Cortex of kidney (tissue), 1 donor: ENCODE measurements at places on chromosomes 7 and 10.

- DNase-seq: no peak
Observed at GRCh38 chr7:127692200-127692599, 40.2 kb downstream of the SND1 start.

- DNase-seq: no peak
Observed at GRCh38 chr7:76023002-76023401, 24.8 kb downstream of the STYXL1 start.

- DNase-seq: no peak
Observed at GRCh38 chr10:62019013-62019684, 117.7 kb downstream of the ARID5B start.

- no peak for DNase-seq
Observed at GRCh38 chr10:12488626-12489025, 139.3 kb downstream of the CAMK1D start.

DNA sequence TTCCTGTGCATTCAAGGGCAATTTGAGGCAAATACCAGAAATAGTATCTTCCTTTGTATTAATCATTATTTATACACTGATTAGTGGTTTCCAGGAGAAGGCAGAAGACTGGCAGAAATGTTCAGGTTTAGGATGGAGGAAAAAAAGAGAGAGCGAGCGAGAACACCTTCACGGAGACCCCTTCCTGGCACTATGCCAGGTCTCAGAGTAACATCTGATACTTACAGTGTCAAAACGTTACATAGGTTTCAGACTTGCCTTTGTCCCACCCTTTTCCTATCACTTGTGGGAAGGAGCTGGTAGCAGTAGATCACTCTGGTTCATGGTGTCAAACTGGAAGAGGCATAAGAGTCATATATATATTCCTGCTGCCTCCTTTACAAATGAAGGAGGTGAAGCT is 652 bp downstream of the OR2A12 start:
- no peak for DNase-seq

GRCh38 chr10:34526758-34527730 is 288.1 kb downstream of the PARD3 start:
- DNase-seq: no peak

DNA sequence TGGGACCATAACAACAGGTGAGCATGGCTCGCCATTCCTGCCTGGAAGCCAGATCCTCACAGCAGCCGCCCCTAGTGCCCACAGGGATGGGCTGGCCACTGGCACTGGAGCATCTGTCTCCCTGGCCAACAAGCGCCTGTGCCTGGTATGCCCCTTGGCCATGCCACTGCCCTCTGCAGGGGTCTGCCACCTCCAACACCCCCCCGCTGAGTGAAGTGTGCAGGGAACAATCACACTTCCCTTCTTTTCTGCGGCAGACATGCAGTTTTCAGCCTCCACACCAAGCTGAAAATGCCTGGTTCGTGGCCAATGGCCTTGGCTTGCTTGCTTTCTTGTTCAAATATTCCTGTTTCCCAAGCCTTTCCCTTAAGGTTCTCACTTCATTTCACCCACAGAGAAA is 50.7 kb downstream of the HSPA12A start:
- no peak for DNase-seq

- DNase-seq: no peak
Observed at GRCh38 chr7:105320896-105321295, 67.8 kb downstream of the SRPK2 start.

DNA sequence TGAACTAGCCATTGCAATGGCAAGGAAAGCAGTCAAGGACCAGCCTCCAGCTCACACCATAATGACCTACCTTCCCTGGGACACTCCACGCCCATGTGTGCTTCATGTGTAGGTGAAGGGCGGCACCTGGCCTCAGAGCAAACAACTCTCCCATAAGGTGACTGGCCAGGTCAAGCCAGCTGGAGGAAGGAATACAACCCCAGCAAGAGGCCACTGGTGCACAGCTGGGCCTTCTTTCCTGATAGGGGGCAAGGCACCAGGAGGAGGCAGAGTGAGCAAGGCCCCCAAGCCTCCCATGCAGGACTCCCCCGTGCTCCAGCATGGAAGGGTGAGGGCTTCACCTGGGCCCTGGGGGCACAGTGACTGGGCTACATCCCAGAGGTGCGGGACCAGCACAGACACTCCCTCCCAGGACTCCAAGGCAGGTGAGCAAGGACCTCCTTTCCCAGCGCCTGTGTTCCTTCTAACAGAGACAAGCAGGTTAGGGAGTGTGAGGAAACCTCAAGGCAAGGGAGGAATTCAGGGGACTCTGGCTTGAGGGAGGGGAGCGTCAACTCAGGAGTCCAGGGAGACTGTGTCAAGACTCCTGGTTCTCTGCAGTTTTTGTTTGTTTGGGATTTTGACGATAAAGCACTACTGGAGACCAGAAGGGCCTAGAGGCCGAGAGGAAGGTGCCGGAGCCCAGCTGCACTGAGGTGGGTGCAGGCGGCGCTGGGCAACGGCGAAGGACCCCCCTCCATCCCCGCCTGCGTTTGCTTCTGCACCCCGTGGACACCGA is 1.7 kb downstream of the PTPRN2 start:
- DNase-seq: no peak

DNA sequence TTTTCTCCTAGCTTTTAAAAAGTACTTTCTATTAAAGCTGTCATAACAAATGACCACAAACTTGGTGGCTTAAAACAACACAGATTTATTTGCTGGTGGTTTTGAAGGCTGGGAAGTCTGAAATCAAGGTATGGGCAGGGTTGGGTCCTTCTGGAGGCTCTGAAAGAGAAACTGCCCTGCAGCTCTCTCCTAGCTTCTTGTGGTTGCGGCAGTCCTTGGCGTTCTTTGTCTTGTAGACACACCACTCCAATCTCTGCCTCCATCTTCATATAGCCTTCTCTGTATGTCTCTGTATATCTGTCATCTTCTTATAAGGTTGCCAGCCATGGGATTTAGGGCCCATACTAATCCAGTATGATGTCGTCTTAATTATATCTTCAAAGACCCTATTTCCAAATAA is 79.4 kb upstream of the PRR15 start:
- DNase-seq: no peak

- DNase-seq: no peak
Observed at GRCh38 chr7:136405931-136406777, 429.0 kb upstream of the MTPN start.

DNA sequence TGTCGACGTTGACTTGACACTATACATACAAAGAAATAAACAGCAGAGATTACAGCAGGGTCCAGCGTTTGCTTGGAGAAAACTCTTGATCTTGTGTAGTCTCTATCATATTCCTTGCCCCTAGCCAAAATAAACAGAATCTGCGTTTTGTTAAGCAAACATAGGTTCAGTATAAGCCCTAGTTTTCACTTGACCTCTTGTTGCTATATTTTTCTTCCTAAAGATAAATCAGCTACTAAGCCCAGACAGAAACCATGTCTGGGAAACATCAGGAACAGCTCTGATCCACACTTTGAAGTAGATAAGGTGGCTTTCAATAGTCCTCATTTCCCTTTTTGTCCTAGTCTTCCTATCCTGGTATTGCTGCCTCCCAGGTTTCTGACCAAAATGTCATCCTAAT is 328.2 kb upstream of the MAGI2 start:
- no peak for DNase-seq

DNA sequence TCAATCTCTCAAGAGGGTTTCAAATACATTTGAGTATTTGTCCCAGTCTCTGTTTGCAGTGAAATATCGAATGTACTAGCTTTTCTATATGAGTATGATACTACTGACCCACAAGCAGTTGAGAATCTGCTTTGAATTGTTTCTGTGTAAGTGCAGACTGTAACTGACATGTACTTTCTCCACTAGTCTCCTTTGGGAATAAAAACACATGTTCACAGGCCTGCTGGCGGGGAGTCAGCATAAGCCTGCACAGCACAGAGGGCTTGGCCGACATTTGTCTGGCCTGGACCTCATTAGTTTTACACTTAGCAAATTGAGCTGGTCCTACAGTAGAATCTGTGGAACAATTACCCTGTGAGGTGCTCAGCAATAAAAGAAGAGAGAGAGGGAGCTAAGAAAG is 72.6 kb downstream of the ITGB8 start:
- DNase-seq: no peak

- DNase-seq: no peak
Observed at GRCh38 chr10:74384615-74385183, 233.7 kb downstream of the ADK start.

- no peak for DNase-seq
Observed at GRCh38 chr10:90779548-90779947, 78.3 kb downstream of the HTR7 start.

GRCh38 chr10:58086144-58086762 is 181.4 kb downstream of the IPMK start:
- no peak for DNase-seq

DNA sequence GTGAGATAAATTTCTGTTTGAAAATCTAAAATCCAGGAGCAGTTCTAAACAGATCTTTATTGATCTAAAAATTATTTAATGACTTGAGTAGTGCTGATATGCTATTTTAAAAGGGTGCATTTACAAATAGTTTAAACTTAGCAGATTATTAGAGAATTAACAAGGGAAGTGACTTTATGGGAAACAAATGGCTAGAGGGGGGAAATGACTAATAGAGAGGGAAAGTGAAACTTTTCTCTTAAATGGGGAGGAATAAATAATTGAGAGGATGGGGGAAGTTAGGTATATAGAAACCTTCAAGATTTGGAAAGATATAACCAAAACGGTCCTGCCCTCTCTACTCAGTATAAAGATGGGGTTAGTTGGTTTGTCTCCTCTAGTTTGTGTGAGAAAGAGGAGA is 90.1 kb upstream of the ARMC3 start:
- no peak for DNase-seq

DNA sequence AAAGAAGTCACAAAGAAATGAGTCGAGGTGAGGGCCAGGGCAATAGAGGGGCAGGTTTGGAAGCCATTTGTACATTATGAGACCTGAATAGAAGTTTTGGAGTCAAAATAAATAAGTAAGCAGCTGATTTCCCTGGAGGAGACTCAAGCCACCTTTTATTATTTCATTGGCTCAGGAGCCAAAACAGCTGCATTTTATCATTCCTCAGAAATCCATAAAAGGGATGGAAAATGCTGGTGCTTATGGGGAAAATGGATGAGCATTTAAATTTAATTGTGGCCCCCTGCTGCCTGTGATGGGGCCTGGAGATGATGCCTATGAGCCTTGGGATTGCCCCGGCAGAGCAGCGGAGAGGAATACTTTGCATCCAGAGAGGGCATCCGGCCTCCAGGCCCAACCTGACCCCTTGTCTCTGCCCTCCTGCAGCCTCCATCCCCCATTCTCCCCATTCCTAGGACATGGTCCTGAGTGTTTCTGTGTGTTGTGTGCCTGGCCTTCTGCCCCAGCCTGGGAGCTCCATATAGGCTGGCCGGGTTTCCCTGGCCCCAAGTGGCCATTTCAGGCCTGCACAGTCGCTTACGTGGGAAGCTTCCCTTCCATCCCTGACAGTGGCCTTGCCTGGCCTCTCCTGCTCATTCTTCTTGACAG is 296.8 kb upstream of the ZMIZ1 start:
- DNase-seq: no peak

DNA sequence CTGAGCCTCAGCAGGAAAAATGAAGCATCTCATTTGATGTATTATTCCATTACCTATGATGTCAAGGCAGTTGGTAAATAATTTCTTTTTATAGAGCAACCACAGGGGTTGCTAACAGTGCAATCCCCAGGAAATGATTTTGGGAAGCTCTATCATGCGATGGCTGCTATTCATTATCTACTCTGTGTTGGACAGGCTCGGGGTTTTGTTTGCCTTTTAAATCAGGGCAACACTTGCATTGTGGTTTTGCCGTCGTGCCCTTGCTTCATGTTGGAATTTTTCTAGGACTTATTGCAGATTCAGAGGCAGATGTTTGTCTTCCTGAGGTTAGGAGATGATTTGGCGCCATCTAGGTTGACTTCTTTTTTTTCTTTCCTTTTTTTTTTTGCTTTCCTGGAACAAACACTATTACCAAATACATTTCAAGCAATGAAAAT is 128.4 kb downstream of the BICC1 start:
- DNase-seq: no peak

DNA sequence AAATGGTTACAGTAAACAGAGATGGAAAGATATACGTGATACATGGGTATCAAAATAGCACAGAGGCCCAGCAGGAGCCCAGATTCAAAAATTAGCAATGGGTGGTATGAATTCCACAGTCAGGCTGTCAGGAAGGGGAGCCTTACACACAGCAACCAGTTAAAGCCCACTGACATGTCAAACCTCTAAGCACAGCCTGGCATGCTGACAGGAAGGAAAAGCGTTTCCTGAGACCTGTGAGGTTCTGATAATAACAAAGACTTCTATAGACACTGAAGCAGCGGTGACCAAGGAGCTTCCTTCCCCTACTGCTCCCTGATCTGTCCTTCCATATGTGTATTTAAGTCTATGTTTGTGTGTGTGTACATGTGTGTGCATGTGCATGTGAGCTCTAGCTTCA is 89.9 kb downstream of the PHYHIPL start:
- no peak for DNase-seq

DNA sequence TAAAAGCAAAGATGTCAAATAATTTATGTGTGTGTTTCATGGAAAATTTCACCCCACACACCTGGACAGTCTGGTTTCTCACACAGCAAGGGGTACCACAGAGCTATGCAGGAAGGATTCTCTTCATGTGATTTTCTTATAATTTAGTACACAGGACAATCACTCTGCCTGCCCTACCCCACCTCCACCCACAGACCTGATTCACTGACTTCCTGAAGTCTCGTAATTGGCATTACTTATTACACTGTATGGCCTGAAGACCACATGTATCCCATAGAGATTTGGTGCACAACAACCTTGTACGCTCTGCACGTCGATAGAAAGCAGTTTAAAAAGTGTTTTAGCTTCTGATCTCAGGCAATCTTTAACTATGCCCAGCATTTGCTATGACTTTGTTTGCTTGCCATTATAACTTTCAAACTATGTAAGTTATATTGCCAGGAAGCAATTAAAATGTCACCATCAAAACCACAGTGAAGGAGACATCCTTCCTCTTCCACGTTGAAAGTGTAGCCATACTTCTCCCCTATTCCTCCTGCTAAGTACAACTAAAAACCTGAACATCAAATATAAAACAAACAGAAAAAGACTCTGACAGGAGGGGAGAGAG is 279.4 kb upstream of the IMMP2L start:
- no peak for DNase-seq

GRCh38 chr10:49128854-49129253 is 5.0 kb downstream of the FAM170B start:
- no peak for DNase-seq

DNA sequence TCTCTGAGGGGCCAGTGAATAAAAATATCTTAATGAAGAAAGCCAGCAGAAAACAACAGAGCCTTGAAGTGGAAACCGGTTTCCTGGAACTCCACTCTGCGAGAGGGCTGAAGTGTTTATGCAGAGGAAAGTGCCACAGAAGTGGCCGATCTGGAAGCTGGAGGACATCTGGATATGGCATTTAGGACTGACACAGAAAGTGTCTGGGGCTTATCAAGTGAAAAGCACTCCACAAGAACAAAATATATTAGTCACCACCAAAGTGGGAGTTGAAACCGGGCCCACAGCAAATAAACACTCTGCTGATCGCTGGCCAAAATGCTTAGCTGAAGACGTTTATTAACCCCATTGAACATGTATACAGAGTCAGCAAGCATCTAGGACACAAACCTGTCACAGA is 7.8 kb downstream of the NOD1 start:
- DNase-seq: no peak
